ENCODE measurements at places on chromosomes 7 and 10. TPM values are rescaled to one million over a fixed set of nuclear protein-coding genes. Genes with fewer than 3 reads are reported as not detected.
A peak's percentile ranks its signal among the peaks of the same experiment; 100 is the strongest.

Gene FEZF1
- not detected for total RNA-seq

Gene MYOZ1
- not detected for total RNA-seq

Gene LRRC4
- not detected for total RNA-seq

Gene GLI3
- 0.29 TPM for total RNA-seq

Gene GSTO2
- total RNA-seq, result 6.8 TPM

GRCh38 chr10:114526126-114526503 lies 121.8 kb upstream of the AFAP1L2 start:
- peaks cover 65% of the 10 kb centered on the region for H3K4me1 ChIP-seq
- peak overlapping the region; percentile 97 for H3K4me3 ChIP-seq
- no peaks in the 10 kb centered on the region for H3K27me3 ChIP-seq
- H3K36me3 ChIP-seq, result peaks cover 17% of the 10 kb centered on the region
- DNase-seq, result peak; percentile 32

GRCh38 chr7:26551740-26552139 lies 260.1 kb downstream of the SNX10 start:
- H3K4me3 ChIP-seq, result no peak overlapping the region
- H3K4me1 ChIP-seq, result no peaks in the 10 kb centered on the region
- H3K27me3 ChIP-seq, result peaks cover 28% of the 10 kb centered on the region
- no peaks in the 10 kb centered on the region for H3K36me3 ChIP-seq
- H3K27ac ChIP-seq, result no peak overlapping the region
- no peak for DNase-seq

DNA sequence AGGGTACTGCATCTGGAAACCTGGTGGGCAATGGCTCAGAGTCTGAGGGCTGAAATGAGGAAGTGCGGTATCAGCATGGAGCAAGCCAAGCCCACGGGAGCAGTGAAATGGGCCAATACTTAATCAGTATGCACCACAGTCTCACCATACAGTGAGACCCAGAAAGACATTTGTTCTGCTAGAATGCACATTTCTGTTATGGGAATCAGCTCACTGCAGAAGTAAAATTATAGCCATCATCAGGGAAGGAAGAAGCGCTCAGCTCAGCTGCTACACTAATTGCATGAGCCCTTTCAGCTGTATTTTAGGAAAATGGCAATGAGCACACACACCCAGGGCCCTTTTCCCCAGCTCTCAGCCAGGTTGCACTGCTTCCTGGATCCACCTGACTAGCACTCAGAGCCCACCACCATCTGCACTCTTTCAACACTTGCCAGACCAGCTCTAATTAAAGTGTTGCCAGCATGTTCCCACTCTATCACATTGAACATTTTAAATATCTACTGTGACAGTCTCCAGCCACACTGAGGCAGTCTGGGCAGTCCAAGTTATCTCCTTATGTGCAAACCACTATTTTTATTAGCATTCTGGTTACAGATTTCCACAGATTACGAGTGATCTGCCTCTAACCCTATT lies 44.2 kb upstream of the PIK3AP1 start:
- no peaks in the 10 kb centered on the region for H3K36me3 ChIP-seq
- no peak overlapping the region for H3K27ac ChIP-seq

DNA sequence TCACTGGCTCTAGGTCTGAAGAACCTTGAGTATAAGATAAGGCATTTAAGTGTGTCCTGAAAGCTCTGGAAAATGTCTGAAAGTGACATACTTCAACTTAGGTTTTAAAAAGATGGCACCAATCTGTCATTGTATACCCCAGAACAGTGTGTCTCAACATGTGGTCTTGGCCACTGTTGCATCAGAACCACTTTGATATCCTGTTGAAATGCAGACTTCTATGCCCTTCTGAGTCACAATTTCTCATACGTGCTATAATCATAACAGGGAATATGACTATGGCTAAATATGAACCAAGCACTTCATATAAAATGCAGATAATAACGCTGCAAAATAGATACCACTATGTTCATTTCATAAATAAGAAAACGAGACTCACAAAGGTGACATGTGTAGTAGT lies 38.0 kb upstream of the GPAM start:
- H3K4me1 ChIP-seq, result no peaks in the 10 kb centered on the region
- no peak for DNase-seq
- no peak overlapping the region for H3K27ac ChIP-seq
- H3K36me3 ChIP-seq, result no peaks in the 10 kb centered on the region

DNA sequence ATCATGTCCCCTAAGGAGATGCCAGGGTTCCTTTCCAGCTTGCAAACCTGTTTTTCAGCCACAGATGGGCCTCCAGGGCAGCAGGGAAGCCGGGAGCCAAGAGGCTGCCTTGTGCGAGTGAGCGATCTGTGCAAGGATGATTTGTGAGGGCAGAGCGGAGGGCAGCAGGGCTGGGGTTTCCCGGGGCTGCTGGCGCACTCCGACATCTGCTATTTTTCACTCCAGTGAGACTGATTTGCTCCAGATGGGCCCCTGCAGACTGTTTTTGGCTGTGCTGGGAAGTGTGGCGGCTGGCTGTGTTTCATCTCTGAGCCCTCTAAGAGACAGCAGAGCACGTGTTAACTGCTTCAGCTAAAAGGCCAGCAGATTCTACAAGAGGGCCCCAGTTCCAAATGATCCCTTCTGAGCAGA lies 466.2 kb downstream of the TYW1 start:
- no peaks in the 10 kb centered on the region for H3K36me3 ChIP-seq
- no peak overlapping the region for H3K4me3 ChIP-seq
- no peak for DNase-seq
- H3K4me1 ChIP-seq, result no peaks in the 10 kb centered on the region
- no peaks in the 10 kb centered on the region for H3K27me3 ChIP-seq

DNA sequence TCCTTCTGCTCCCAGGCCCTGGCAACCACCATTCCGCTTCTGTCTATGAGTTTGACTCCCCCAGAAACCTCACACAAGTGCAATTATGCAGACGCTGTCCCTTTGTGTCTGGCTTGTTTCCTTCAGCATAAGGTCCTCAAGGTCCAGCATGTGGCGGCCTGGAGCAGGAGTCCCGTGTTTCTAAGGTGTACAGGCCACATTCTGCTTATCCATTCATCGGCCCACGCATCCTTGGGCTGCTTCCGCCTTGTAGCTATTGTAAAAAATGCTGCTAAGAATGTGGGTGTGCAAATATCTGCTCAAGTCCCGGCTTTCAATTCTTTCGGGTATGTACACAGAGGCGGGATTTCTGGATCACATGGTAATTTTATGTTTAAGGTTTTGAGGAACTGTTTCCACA lies 38.2 kb downstream of the ESYT2 start:
- peaks cover 21% of the 10 kb centered on the region for H3K36me3 ChIP-seq
- peaks cover under 1% of the 10 kb centered on the region for H3K4me1 ChIP-seq
- H3K27ac ChIP-seq, result no peak overlapping the region
- DNase-seq, result no peak

DNA sequence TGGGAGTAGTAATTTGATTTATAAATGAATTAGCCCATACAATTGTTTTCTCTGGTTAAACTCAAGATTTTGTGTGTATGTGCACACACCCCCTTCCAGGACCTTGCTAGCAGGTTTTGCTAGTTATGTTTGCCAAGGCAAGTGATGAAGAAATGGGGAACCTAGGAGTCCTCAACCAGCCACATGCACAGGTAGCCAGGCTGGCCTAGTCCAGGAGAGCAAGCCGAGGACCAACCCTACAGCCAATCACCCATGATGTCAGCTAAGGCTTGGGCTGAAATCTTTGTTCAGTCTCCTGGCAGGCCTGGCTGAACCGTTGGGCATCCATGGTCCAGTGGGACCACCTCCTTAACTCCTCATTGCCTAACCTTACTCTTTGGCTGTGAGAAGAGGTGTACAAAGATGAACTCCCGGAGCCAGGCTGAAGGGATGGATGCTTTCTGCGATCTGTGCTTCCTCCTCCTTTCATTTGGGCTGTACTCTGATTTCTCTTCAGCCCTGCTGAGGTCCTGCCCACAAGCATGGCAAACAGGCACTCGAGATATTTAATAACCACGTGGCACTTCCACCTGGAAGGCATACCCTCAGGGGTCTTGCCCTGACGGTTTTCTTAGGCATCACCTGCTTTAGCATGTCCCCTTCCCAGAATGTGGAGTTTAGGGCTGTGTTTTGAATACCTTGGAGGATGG lies 22.1 kb downstream of the HNRNPA2B1 start:
- peaks cover 50% of the 10 kb centered on the region for H3K4me1 ChIP-seq
- H3K27me3 ChIP-seq, result no peaks in the 10 kb centered on the region
- peaks cover 18% of the 10 kb centered on the region for H3K36me3 ChIP-seq
- H3K4me3 ChIP-seq, result no peak overlapping the region
- peak overlapping the region; percentile 98 for H3K27ac ChIP-seq

DNA sequence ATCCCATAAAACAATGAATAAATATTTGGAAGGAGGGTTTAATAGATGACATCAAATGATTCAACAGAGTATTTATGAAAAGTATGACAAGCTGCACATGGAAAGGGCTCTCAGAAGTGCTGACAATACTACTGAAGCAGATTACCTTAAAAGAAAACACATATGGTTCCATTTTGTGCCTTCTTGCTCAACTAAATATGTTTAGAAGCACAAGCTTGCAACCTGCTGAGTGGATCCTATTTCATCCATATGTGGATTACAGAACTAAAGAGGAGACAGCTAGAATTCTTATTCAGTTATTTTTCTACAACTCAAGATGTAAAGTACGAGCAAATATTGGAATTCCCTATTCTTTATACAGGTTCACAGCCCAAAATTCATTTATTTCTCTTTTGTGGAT lies 340.6 kb downstream of the TFEC start:
- no peak for DNase-seq
- no peaks in the 10 kb centered on the region for H3K36me3 ChIP-seq
- H3K27me3 ChIP-seq, result no peaks in the 10 kb centered on the region
- no peak overlapping the region for H3K27ac ChIP-seq

DNA sequence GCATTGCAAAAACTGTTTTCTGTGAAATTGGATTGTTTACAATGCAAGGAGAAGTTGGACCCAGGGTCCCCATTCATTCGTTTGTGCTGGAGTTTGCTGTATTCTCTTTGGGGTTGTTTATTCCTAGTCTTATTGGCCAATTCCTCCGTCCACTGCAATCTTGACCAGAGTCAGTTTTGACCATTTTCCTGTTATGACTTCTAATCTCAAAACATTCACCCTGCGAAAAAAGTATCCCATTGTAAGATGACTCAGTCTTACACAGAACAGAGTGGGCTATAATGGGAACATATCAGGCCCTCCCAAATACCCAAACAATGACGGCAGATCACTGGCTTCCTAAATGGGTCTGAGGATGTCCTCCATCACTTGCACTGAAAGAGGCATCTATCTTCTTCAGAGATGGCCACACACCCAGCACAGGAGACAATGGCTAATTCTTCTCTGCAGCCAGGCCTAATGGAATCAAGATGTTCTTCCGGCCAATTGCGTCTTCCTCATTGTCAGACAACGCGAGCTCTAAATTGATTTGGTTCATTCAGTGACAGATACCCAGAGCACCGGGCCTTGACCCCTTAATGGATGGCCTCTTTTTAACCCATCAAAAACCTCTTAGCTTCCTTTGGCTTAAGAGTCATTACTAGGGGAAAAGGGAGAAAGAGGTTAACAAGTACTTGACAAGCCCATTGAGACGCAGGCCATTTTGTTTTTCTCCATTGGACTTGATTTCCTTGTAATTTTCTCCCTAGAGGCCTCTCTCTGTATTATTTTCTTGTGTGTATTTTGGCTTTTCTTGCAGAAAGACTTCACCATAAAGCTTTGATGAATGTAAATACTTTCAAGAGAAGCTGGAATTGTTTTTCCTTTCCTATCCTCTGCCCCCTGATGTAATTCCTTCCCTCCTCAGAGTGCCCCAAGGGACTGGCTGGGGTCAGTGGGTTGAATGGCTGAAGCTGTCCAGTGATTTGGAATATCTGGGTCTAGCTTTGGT lies 129.6 kb downstream of the PRPF18 start:
- DNase-seq, result no peak
- no peaks in the 10 kb centered on the region for H3K36me3 ChIP-seq
- H3K27me3 ChIP-seq, result peaks cover 9% of the 10 kb centered on the region
- no peak overlapping the region for H3K4me3 ChIP-seq

DNA sequence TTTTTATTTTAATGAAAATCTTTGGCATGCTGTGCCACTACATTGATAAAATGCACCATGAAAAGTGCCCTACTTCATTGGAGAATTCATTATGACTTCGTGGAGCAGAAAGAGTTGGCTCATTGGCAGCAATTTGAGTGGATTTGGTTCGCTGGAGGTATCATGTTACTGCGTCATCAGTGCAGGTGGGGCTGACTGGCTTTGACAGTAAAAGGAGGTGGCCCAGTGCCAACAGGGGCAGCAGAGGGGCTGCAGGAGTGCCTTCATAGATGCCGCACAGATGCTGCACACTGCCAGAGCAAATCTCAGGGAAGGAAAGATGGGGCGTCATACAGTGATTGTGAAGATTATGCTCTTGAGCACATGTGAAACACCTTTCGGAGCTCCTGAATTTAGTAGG lies 22.2 kb downstream of the FZD1 start:
- no peaks in the 10 kb centered on the region for H3K36me3 ChIP-seq
- H3K27me3 ChIP-seq, result peaks cover 9% of the 10 kb centered on the region
- no peaks in the 10 kb centered on the region for H3K4me1 ChIP-seq

DNA sequence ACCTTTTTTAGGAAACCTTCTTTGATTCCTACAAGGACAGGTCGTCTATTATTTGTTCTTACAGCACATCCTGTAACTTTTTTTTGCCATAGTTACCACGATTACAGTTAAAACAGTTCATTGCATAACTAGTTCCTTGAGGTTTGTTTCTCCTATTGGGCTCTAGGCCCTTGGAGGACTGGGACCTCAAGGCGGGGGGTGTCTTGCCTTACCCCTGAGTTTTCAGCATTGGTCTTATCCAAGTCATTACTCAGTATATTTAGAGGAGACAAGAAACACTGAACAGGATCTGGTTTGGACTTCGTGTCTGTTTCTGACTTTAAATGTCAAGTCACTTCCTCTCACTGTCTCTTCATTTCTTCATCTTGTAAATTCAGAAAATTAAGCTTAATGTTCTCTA lies 369.8 kb downstream of the SDK1 start:
- DNase-seq, result no peak
- H3K27ac ChIP-seq, result no peak overlapping the region
- H3K27me3 ChIP-seq, result no peaks in the 10 kb centered on the region
- H3K36me3 ChIP-seq, result no peaks in the 10 kb centered on the region

All from activated T-cell treated with anti-CD3 and anti-CD28 coated beads, Interleukin-2, amount 50 U/mL, for 72 hours (primary cell).